ENCODE measurements at places on chromosomes 7 and 10.
A peak's percentile ranks its signal among the peaks of the same experiment; 100 is the strongest.

DNA sequence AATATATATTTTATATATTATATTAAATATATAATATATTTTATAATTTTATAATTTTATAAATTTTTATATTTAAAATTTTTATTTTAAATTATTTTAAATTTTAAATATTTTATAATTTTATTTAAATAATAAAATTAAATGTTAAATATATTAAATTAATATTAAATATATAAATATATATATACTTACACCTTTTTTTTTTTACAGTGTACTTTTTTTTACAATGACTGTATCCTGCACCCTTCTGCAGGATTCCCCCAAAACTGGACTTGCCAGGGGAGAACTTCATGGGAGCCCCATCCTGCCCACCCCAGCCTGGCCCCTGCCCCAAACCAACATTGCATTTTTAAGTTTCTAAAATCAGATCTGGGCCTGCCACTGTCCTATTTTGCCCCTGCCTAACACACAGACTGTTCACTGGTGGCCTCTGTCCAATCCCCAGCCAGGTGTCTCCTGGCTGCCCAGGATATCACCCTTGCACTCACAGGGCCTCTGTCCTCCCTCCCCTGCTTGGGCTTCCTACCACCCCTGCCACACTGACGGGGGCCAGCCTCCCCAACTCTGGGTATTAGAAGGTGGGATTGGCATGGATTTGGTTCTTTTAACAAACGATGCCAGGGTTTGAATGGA is 138.0 kb downstream of the ADCY1 start:
- DNase-seq: no peak

GRCh38 chr10:96565774-96566173 is 21.0 kb downstream of the TM9SF3 start:
- DNase-seq: no peak

- DNase-seq: no peak
Measured at GRCh38 chr10:101832325-101832771, 11.3 kb downstream of the KCNIP2 start.

GRCh38 chr10:11425296-11425610 is 186.2 kb downstream of the USP6NL start:
- DNase-seq: no peak

DNA sequence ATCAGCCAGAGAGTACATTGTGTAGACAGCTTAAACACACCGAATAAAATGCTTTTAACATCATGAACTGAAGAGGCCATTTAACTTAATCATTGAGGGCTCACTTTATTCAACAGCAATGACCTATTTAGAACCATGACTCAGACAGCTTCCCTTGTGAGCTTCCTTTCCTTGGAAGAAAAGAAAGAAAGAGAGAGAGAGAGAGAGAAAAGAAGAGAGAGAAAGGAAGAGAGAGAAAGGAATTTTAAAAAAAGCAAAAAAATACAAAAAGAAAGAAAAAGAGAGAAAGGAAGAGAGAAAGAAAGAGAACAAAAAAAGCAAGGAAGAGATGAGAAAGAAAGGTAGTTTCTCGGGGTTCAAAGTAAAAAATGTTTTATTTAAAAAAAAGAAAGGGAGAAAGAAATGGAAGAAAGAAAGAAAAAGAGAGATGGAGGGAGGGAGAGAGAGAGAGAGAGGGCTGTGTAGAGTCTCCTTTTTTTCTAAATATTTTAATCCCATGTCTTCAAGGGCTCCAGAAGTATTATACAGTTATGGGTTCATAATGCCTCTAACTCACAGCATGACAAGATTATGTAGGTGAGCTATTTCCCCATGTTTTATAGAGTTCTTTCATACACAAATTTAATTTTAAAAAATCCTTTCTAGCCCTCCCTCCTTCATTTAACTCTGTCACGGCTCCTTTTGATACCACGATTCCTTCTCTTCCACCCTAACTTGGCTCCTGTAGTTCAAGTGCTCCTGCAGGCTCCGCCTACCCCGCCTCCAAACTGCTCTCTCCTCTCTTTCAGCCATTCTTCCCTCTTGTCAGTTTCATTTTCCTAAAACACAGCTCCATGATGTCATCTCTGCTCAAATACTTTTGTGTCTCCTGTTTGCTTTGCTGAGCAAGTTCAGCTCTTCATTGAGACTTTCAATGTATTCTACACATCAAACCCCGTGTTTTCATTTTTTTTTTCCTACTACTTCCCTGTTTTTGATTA is 85.5 kb downstream of the PRTFDC1 start:
- peak; percentile 77 for DNase-seq
